Gastroesophageal sphincter (tissue), 4 donors: ENCODE measurements at places on chromosomes 2 and 18. TPM values are rescaled to one million over a fixed set of nuclear protein-coding genes. Genes with fewer than 3 reads are reported as not detected.

DNA sequence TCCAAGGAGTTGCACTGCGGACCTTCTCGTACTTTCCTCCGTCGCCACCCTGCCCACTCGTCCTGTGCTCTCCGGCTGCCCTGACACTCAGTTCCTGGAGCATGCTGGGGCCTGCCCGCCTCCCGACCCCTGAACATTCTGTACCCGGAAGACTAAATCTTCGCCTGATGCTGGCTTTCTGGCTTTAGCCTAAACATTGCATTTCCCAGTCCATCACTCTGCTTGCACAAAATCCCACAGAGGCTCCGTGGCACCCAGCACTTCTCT, 550 bp upstream of the SFXN5 start:
- peak; percentile 14 for ATAC-seq

- ATAC-seq, result no peak
Observed at GRCh38 chr18:28647961-28648360, 471.0 kb upstream of the CDH2 start.

DNA sequence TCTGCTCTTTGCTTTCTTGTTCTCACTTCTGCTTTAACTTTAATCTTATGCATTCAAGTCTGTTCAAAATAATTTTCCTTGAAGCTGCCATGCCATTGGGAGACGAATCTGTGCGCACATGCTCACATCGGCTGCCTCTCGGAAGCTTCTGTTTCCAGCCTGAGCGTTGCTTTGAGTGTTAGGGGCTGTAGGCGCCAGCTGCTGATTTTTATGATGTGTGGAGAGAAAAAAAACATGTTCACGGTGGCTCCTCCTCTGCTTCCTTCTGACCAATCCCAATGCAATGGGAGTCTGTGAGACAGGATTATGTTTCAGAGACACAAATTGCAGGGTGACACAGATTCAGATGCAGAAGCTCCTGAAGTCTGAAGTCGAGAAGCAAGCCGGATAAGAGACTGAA, at the start of gene MC4R:
MC4R (minus strand) TSS at position 180 of the 400 bp plus-strand sequence. CDS start 426 bp downstream, outside the sequence.
- ATAC-seq, result peak; percentile 86

GRCh38 chr2:149038442-149039212, at the start of gene LYPD6B:
TSS of gene LYPD6B (plus strand) at chr2:149038699. CDS start at chr2:149130949, 92,250 bp downstream.
- no peak for ATAC-seq

DNA sequence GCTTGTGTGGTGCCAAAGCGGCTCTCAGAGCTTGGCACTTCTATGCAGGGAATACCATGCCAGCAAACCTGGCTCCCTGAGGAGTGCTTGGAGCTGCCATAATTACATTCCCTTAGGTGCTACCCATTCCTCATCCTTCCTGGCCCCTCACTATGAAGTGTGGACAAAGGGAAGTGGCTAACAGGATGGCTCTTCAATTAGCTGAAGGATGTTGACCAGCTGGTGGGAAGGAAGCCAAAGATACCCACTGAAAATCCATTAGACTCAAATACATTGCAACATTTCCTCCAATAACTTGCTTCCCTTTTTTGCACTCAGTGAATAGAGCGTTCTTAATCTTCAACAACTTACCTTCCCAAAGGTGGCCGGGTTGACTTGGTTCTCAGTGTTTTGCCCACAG, 8.5 kb downstream of the RFX8 start:
- no peak for ATAC-seq

DNA sequence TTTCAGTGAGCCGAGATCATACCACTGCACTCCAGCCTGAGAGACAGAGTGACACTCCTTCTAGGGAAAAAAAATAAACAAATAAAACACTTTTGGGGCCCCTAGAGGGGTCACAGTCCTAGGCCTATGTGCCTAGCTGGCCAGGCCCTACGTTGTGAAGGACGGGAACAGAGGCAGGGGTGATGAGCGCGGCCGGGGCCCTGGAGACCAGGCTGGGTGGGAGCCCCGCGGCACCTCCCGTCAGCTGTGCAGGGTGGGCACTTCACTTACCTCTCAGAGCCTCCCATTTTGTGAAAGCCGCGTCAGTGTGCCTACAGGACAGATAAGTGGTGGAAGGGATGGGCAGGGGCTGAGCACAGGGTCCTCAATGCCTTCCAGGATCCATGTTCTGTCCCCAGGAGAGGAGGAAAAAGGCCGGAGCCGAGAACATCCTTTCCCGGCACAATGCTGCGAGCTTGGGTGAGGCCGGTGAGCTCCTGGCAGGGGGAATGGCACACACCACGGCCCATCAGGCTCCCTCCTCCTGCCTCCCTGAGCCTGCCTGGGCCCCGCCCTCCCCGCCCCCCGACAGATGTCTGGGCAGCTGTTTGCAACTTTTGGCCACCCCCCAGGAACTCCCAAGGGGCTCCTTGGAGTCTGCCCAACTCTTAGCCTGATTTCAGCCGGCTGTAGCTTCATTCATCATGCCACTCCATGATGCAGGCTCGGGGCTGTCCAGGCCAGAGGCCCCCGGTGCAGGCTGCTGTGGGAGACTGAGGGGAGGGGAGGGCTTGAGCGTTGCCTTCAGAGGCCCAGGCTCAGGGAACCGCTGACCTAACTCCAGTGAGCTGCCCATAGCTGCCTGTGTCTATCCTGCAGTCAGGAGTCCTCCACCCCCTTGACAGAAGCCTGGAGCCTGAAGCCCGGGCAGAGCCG, 196.5 kb downstream of the TFCP2L1 start:
- ATAC-seq, result peak; percentile 52

- no peak for ATAC-seq
Observed at GRCh38 chr2:197975931-197976519, 171.6 kb downstream of the PLCL1 start.

GRCh38 chr2:217433522-217433921, 569.3 kb downstream of the TNS1 start:
- ATAC-seq, result no peak

DNA sequence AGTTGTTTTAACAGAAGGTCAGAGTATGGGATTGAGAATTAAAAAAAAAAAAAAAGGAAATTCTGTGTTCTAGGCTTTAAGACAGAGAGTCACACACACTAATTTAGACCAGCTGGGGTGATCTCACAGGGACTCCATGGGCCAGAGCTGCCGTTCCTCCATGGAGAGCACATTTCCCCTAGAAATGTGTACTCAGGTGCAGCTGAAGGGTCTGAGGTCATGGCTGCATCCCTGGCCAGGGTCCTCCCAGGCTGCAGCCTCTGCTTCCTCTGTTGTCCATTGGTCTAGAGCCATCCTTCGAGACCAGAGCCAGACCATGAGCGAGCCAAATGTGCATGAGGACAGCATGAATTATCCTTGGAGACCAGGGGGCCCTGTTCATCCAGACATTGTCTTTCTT, 190.1 kb upstream of the TNP1 start:
- ATAC-seq, result no peak

- no peak for ATAC-seq
Observed at GRCh38 chr2:199556527-199557285, 99.0 kb upstream of the SATB2 start.

DNA sequence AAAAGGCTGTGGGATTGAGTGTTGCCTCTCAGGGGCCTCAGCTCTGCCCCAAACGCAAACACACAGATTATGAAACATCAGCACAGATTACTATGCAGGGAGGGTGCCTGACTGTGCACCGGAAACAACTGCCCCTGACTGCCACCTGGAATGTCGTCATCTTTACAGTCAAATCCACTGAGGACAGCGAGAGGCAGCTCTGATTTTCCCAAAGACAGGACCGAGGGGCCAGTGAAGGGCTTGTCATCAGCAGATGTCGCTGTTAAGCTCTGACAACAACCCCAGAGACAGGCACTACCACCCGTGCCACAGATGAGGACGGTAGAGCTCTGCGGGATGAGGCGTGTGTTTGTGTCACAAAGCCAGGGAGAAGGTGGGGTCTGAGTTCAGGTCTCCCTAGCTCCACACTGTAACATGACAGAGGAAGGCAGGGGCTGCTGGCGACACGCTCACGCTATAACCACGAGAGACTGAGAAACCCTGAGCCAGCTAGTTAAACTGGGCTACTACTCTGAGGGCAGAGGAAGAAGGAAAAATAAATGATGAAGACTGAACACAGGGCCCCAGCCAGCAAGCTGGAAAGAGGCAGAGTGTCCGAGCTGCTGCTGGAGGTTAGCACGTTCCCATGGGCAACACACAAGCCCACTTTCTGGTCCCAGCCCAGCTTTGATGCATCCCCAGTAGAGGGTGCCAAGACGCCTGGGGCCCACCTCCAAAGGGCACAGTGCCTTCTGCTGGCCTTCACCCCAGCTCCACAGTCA, 47.0 kb downstream of the PARD6G start:
- no peak for ATAC-seq

GRCh38 chr2:241849616-241850543, 8.8 kb downstream of the PDCD1 start:
- ATAC-seq, result no peak

DNA sequence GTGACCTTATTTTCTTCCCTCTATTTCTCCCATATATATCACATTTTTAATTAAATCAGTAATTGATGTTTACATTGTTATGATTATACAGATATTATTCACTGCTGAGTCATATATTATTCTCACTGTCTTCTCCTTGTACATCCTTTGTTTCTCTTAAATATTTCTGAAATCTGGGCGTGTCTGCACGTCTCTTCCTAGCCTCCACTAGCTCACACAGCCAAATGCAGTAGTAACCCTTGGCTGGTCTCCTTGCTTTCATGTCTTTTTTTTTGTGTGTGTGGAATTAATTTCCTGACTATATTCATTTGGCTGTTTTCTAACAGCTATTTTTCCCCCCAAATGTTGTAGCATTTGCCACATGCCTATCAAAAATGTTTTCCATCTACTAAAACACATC, 15.8 kb downstream of the CCNYL1 start:
- no peak for ATAC-seq

GRCh38 chr2:6425032-6425431, 440.7 kb downstream of the CMPK2 start:
- ATAC-seq, result no peak

GRCh38 chr2:237558961-237559641, 7.3 kb upstream of the PRLH start:
- ATAC-seq, result peak; percentile 87

GRCh38 chr18:47593744-47594472, 336.6 kb downstream of the SMAD2 start:
- ATAC-seq, result no peak

DNA sequence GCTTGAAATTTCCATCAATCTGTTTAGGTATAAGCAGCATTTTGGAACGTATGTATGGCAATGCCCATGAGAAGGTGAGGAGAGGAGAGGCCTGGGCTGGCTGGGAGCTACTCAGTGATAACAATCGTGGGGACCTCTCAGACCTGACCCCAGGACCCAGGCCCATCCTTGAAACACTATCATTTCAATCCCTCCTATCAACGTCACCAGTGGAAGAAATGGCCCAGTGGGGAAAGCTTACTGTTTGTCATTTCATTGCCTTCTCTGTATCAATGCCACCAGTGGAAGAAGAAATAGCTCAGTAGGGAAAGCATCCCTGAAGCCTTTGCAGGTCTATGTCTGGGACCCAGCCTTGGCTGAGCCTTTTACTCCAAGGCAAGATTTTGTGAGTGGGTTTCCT, 44.8 kb downstream of the ASB18 start:
- no peak for ATAC-seq

DNA sequence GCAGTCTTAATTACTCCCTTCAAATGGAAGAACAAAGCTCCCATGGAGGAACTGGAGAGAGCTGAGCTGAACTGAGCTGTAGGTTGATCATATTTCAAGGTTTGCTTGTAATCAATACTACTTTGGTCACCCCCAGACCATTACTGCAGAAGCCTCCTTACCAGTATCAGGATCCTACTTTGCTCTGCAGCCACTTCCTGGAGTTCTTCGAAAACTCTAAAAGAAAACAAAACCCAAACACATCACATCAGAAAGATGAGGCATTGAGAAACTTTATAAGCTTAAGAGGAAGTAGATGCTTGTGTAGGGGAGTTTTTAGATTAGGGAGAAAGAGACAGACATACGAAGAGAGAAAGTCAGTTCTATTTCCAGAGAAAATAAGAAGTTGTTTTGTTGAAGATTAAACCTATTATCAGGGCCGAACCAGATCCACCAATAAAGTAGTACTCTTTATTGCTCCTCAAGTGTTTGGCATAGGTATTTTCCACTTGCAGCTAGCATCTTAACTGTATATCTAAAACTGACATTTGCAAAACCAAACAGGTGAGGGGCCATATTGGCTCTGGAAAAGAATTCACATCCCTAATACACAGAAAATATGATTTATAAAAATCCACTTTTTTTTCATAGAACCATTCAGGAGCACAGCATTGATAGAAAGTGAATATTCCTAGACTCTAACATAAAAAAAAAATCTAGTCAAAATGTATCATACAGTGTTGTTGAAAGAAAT, 166.9 kb upstream of the KLF7 start:
- ATAC-seq, result no peak

- ATAC-seq, result peak; percentile 89
Observed at GRCh38 chr2:8003462-8004075, 678.3 kb upstream of the ID2 start.

GRCh38 chr2:219736209-219736608, 108.8 kb downstream of the SLC4A3 start:
- ATAC-seq, result no peak

- no peak for ATAC-seq
Observed at GRCh38 chr2:241111440-241111805, 9.3 kb upstream of the MTERF4 start.

DNA sequence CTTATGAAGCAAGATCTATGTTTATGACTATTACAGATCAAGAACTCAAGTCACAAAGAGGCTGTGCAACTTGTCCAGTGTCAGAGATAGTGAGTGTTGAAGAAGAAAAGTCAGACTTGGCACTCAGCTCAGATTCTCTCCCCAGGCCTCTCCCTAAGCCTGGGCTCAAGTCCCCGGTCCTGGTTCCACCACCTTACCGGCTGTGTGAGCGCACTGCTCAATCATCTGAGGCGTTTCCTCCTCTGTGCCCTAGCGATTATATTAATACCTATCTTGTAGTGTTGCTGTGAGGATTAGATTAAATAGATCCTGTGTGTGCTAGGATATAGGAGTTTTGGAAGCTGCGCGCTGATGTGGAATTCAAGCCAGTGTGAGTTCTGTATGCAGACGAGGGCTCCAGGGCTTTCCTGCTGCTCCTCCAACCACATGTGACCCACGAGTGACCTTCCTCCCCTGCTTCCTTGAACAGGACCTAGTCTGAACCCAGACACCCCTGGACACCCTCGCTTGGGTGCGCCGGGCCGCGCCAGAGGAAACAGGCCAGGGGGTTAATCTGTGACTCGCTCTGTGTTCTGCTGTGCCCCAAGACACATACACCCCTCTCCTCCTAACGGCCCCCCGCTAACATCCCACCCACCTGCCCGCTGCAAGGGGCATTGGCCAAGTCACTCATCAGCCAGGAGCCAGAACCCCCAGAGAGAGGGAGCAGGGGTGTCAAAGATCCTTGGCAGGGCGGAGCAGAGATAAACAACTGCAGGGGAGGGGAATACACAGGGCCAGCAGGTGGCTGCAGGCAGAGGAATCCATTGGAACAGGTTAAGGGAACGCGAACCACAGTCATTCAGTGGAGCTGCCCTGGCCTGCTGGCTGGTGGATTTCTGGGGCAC, 38.3 kb downstream of the TNS1 start:
- no peak for ATAC-seq

The ANKAR gene
- 36.1 TPM for total RNA-seq

The LRRC30 gene
- not detected for total RNA-seq

The ACTG2 gene
- total RNA-seq, result 2,678 TPM

The ST6GAL2 gene
- total RNA-seq, result 2.4 TPM

The MRPS5 gene
- total RNA-seq, result 45.8 TPM

The CYP27A1 gene
- total RNA-seq, result 26.0 TPM

The FSHR gene
- total RNA-seq, result not detected

The MC5R gene
- not detected for total RNA-seq

The B3GNT7 gene
- 3.0 TPM for total RNA-seq

The C1QL2 gene
- not detected for total RNA-seq
